ENCODE measurements at places on chromosomes 11 and 22.

- DNase-seq: no peak
Observed at GRCh38 chr11:112498701-112499100, 238.0 kb upstream of the PLET1 start.

DNA sequence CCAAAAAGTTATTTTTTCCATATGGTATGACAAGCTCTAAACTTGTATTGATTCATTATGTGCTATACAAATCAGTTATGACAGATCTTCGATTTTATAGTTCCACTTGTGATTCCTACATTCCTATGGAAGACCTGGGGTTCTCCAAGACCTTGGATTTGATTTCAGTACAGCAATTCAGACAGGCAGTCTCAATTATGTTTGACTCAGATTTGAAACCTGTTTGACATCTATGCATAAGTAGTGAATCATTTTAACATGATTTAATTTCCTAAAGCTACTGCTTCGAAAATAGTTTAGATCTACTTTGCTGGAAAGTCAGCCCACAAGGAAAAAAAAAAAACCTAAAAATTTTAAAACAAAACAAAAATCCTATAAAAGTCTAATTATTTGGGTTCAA lies 820.4 kb downstream of the LUZP2 start:
- no peak for DNase-seq

GRCh38 chr11:126366064-126366822 lies 10.8 kb downstream of the ST3GAL4 start:
- no peak for DNase-seq

GRCh38 chr22:39214006-39214382 lies 30.8 kb downstream of the PDGFB start:
- no peak for DNase-seq

- DNase-seq: no peak
Observed at GRCh38 chr22:50139843-50140415, 30.6 kb upstream of the PANX2 start.

GRCh38 chr22:40243891-40244290 lies 66.2 kb downstream of the TNRC6B start:
- DNase-seq: no peak

GRCh38 chr11:124605719-124606118 lies 5.5 kb upstream of the PANX3 start:
- no peak for DNase-seq

DNA sequence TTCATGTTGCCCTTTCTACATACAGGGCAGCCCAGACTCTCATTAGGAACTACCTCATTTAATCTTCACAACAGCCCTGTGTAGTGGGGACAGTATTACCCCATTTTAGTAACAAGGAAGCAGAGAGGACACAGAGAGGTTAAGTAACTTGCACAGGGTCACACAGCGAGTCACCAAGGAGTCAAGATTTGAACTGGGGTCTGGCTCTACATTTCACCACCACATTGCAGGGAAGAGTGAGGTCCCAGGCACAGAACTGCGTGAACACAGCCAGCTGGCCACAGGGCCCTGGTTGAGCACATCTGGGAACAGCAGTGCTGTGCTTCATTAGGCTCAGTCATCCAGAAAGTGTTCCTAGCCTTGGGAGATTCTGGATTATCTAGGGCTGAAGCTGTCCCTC lies 45.4 kb upstream of the ISX start:
- no peak for DNase-seq

DNA sequence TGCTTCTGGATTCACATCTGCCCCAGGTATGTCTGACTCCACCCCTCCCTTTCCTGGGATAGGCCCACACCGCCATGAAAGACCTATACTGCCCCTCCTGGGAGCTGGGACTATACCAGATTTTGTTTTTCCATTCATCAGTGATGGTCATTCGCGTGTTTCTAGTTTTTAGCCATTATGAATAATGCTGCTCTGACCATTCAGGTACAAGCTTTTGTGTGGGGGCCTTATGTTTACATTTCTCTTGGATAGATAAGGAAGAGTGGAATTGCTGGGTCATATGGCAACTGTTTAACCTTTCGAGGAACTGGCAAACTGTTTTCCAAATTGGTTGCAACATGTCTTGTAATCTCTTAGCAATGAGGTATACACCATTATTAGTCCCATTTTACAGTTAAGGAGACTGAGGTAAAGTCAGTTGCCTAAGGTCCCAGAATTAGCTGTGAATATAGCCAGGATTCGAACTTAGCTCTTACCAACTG lies 1.2 kb upstream of the TBC1D10A start:
- no peak for DNase-seq

- no peak for DNase-seq
Observed at GRCh38 chr22:46338636-46339035, 3.1 kb downstream of the TRMU start.

- no peak for DNase-seq
Observed at GRCh38 chr22:23901600-23901999, 7.4 kb downstream of the MIF start.

DNA sequence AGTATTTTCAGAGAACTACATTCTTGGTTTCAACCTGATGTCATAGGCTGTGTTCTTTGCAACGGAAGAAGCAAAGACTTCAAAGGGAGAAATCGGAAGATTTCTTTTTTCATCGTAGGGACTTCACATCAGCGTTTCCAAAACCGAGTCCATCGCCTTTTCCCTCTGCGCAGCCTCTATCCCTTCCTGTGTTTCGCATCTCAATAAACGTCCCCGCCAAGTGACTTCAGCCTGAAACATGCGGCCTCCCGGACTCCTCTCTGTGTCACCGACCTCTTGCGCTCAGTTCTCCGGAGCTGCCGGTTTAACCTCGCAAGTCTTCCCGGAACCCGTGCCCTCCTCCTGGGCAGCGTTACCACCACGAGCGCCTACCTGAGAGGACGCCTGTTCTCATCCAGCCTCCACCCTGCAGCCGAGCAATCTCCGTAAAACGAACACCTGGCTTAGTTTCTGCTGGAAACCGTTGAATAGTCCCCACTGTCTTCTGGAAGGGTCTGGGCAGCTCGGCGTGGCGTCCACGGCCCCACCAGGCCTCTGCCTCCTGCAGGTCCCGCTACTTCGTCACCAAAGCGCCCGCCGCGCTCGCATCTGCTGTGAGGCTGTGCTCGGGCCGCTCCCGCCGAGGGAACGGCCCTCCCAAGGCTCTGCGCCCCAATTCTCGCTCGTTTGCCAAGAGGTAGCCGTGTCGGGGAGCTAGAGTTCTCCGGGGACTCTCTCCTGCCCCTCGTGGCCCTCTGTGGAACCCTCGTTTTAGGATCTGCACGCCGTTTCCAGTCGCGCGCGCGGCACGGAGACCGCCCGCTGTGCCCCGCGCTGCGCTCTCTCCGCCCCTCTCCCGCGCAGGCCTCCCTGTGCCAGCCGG lies at the start of gene GLB1L3:
TSS of gene GLB1L3 (plus strand) at position 846 of the 862 bp plus-strand sequence. CDS start 362 bp downstream, outside the sequence.
- peak; percentile 87 for DNase-seq

DNA sequence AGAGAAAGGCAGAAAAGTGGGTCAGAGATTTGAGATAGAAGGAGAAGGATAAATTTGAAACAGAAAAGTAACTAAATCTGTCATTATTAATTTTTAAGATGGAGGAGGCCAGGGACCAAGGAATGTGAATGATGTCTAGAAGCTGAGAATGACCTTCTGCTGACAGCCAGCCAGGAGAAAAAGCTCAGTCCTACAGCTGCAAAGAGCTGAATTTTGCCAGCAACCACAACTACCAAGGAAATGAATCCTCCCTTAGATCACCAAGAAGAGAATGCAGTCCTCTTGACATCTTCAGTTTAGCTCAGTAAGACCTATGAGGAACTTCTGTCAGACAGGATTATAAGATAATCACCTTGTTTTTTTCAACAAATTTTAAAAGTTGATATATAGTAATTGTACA lies 538.2 kb downstream of the LRRC4C start:
- no peak for DNase-seq

GRCh38 chr11:2086239-2087040 lies 52.7 kb downstream of the IGF2 start:
- peak; percentile 41 for DNase-seq

- no peak for DNase-seq
Observed at GRCh38 chr22:28674121-28674563, 5.5 kb downstream of the TTC28 start.

- no peak for DNase-seq
Observed at GRCh38 chr22:25880524-25880923, 138.5 kb downstream of the MYO18B start.

GRCh38 chr11:34351687-34352469 lies 5.9 kb downstream of the ABTB2 start:
- no peak for DNase-seq

DNA sequence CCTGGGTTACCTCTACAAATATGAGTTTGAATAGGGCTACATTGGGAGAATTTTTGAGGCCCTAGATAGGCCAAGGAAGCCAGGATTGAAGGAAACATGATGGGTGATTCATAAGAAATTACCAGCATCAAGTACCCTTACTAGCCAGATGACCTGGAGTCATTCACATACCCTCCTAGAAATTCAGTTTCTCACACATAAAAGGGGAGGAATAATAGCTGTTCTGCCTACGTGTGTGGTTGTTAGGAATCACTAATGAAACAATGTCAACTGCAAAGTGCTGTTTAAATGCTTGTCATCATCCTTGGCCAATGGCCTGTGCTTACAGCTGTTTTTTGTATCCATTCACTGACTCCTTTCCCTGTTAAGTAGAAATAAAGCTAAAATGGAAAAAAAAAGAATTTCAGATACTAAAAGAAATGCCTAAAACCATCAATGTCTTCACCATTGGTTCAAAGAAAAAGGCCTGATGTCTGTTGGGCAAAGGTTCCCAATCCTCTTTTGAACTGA lies 114.4 kb downstream of the NCAM1 start:
- no peak for DNase-seq

GRCh38 chr11:88068848-88069554 lies 106.2 kb downstream of the RAB38 start:
- no peak for DNase-seq

DNA sequence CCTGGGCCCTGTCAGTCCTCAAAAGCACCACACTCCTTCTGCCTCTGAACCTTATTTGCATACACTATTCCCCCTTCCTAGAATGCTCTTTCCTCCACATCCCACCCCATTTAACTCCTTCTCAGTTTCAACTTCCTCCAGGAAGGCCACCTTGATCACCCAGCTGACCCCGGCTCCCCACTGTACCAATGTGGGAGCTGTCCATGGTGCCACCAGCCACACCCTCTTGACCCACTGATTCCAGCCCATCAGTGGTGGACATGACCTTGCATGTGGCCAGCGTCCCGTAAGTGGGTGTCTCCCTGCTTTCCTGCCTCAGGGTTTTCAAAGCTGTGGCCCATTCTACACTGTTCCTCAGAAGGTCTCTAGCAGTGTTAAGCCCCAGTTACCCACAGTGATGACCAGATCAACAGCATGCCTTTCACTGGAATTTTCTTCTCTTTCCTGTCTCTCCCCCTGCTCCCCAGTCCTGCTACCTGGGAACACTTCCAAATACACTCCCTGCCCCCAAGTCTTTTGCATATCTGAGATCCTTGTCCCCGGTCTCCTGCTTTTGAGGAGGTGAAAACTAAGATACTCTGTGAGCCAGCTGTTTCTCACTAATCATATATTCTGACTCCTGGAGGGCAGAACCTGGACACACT lies 346.6 kb downstream of the MN1 start:
- DNase-seq: no peak

DNA sequence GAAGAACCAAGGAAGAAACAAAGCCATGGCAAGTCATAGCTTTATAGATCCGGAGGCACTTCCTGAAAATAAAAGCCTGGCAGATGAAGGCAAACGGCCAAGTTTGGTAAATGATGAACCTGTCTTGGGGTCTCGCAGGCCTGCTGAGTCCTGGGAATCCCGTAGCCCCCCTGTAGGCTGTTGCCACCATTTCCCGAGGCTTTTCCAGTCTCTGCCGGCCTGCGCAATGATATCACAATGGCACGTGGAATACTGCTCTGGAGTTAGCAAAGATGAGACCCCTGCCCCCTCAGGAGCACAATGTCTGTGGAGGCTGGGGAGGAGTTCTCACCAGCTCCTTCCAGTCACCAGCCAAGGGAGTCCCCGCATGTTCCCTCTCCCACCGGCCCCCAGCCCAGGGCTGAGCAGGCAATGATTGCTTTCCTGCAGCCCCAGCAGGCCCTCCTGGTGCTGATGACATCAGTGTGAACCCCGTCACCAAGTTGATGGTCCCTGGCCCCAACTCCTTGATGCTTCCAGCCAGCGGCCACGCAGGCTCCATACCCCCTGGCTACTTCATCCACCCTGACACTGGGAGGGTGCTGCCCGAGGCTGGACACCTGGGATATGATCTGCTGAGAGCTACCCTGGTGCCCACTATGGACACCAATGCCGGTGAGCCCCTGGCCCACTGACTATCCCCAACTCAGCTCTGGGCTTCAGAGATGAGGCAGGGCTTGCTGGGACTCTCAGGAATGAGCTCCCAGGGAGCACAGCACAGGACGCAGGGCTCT lies 55.9 kb downstream of the BTG4 start:
- peak; percentile 44 for DNase-seq

DNA sequence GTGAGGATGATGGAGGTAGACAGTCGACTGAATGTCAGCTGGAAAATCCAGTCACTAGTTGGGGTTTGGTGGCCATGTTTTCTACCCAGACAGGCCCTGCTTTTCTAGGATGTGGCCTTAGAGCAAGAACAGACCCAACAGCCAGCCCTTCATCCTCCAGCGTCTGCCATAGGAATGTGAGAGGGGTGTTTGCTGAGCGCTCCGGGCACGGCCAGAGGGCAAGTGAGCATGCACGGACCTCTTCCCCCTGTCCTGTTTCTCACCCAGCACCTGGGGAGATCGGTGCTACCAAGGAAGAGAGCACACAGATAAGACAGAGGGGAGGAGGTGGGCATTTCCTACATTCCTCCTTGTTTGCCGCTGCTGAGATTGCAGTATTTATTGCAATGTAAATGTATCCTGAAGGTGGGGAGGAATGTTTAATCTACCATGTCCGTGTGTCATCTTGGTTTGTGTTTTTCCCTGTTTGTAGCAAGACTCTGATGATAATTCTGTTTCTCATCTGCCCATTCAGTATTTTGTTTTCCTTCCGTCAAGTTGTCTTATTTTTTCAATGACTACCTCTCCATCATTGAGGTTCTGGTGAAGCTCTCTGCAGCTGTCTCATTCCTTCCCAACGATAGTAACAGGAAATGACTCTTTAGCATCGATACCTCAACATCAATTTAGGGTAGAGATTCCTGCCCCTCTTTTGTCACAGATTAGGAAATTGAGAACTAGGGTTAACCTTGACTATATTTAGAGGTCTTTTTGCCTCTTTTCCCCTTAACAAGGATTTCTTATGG lies 4.9 kb upstream of the ATF4 start:
- no peak for DNase-seq

DNA sequence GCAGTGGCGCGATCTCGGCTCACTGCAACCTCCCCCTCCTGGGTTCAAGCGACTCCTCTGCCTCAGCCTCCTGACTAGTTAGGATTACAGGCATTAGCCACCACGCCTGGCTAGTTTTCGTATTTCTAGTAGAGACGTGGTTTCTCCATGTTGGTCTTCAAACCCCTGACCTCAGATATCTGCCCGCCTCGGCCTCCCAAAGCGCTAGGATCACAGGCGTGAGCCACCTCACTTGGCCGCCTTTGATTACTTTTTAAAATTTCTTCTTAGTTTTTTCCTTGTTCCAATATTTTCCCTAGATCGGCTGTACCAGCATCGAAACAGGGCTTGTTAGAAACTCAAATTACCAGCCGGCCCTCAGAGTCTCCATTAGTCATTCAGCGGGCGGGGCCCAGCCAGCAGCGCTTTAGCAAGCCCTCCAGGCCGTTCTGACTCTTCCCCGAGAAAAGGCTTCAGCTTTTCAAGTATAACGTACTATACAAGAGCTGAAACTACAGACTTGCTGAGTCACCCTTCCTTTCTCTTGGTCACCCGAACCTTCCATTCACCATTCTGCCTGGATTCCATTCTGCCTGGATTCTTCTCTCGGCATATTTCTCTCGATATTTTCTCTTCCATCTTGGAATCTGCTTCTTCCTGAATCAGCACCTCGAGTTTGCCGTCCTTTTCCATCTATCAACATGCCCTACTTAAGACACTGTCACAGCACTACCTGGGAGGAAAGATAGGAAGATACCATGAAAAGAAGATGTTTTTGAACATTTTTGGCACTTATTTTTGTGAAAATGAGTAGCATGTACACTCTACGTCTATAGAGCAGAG lies 6.7 kb upstream of the CAPRIN1 start:
- DNase-seq: peak; percentile 59
